ENCODE measurements at places on chromosomes 12 and 14.

- no peak for DNase-seq
Measured at GRCh38 chr14:94779713-94780112, 9.8 kb upstream of the GSC start.

DNA sequence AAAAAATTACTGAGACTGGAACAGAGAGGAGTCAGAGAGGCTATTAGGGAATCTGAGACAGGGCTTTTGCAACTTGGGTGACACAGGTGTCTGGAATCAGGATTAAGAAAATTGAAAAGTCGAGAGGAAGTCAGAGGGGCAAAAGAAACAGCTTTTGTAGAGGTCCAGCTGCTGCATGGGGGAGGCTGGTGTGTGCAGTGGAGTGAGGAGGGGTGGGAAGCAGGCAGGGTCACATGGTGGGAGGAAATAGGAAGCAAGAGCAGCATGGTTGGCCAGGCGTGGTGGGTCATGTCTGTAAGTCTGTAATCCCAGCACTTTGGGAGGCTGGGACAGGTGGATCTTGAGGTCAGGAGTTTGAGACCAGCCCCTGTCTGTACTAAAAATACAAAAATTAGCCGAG lies 69.7 kb upstream of the VRK1 start:
- no peak for DNase-seq

DNA sequence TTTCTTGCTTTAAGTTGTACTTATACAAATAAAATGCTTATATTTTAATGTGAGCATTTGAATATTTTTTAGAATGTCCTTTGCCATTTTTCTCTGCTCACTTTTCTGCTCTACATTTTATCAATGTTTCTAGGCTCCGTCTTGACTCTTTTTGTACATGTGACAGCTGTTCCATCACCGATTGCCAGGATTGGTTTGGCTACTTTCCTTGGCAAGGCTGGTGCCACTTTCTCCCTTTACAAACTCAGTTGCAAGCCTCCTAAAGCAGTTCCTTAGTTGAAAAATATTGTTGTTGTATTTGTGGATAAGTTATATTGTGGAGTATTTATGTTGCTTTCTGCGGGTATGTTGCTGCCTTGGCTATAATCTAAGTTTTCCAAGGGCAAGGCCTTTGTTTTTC lies 63.4 kb downstream of the DACT1 start:
- no peak for DNase-seq

DNA sequence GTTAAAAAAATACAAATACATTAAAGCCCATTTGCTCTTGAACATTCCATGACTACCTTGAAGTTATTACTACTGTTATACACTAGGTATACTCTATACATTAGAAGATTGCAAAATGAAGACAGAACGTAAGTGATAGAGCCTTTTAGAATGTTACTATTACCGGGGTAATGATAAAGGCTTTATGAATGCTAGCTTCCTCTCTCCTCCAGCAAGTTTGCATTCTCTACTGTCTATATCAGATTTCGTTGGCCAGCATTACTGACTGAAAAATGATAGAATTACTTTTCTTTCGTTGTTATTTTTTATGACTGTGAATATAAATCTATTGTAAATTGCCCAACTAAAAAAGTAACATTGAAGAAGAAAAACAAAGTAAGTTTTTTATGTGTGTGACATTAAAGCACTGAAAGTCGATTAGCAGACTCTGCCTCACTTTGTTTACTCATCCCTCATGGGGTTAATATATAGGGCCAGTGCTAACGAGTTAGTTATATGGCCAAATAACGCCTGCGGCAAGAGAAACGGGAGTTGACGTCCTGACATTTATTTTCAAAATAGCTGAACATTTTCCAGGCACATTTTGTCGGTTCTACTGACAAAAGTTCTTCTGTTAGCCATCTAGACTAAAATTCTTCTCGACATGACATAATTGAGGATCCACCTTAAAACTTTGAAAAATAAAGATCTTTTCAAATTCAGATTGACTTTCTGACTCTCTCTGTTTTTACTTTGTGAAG lies 163.8 kb upstream of the KITLG start:
- DNase-seq, result no peak

- DNase-seq, result no peak
Measured at GRCh38 chr12:98151105-98151590, 364.2 kb upstream of the TMPO start.

GRCh38 chr14:25090256-25090655 lies 40.3 kb upstream of the STXBP6 start:
- no peak for DNase-seq

DNA sequence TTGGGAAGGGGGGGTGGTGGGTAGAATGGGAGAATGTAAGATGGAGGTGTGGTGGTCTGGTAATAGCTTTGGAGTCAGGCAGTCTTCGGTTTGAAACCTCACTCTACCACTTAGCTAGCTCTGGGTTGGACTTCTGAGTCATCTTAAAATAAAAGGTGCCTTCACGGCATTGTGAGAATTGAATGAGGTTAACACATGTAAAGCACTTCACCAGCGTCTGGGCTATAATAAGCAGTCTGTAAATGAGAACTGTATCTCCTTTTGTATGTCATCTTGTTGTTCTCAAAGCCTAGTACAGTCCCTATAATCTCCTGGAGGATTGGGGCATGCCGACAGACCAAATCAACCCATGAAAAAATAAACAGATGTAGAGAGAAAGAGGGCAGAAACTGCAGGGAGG lies 11.2 kb downstream of the C2CD5 start:
- DNase-seq, result no peak

GRCh38 chr12:49776413-49776812 lies 35.1 kb downstream of the TMBIM6 start:
- DNase-seq, result peak; percentile 20

DNA sequence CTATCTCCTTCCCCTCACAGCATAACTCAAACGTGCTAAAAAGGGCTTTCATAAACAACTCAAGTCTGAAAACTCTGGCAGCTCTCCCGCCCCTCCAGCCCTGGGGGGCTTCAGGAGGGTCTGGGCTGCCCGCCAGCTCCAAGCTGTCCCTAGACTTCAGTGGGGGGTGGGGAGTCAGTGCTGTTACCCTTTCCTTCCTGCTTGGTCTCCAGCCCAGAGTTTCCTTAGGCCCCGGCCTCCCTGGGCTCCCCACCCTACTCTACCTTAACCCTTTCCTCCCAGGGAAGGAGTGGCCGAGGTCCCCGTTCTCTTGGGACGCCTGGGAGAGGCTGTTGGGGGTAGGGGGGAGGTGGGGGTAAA lies 530 bp upstream of the NYNRIN start:
- DNase-seq, result no peak

DNA sequence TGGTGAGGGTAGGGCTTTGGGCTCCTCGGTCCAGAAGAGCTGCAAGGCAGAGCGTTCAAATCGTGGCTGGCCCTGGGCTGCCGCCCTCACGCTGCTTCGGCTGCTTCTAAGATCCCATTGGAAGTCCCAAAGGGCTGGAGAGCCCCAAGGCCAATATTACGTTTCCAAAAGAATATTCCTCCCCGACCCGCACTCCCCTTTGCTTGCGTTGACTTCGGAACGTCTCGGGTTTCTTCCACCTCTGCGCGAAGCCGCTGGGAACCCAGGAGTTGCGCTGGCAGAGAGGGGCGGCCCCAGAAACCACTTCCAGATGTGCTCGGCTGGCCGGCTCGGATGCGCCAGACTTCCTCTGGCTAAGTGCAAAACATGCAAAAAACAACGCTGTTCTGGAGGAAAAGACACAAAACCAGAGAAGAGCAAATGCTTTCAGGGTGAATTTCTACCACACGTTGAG lies at the start of gene GLT8D2:
TSS of gene GLT8D2 (minus strand) at position 285 of the 454 bp plus-strand sequence. CDS start 30,539 bp downstream, outside the sequence.
- no peak for DNase-seq

DNA sequence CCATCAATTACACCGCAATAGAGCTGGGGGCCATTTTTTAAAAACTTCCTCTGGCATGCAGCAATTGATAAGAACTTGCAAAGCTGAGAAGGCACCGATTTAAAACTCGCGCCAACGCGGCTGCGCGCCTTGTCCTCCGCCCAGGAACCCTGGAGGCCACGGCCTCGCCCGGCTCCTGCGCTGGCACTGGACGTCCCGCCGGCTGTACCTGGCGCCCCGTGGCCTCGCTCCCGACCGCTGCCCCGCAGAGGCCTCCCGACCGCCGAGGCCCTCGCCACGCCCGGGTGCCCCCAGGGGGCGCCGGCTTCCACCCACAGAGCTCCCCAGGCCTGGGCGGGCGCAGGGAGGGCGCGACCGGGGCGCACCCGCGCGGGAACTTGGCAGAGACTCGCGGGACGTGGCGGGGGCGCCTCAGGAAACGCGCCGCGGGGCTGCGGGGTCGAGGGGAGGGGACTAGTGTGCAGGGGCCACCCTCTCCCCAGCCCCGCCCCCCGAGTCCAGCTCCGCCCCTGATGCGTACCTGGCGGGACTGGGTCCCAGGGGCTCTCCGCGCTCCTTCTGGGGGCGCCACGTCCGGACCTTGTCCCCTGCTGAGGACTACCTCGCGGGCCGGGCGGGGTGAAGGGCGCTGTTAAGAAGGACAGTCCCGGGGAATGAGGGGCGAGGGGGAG lies 65.7 kb downstream of the TNFAIP2 start:
- no peak for DNase-seq

DNA sequence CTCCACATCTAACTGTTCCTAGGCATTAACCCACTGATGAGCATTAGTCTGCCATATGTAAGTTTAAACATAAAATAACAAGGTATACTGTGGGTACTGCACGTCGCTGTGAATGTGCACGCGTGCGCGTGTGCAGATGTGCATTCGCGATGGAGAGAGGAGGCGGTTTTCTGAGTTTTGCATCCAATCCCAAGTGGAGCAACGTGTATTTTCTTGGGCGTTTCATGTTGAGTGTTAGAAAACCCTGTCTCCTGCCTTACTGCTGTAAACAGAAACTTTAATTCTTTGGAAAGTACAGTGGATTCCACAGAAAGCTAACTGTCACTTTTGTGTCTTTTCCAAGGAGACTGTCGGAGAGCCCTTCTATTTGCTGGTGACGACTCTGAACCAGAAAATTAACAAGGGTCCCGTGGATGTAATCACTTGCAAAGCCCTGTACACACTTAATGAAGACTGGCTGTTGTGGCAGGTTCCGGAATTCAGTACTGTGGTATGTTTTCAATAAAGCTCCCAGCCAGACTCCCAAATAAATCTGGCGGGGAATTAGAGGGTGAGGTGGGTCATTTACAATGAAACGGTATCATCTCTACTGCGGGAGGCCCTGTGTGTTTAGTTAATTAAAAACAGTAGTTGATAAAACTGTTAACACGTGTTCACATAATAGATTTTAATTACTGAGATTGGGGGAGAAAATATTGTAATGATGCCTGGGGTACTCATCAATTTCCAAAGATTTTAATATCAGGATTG lies 116.5 kb downstream of the PLXNC1 start:
- DNase-seq, result no peak

GRCh38 chr14:54730156-54730961 lies 163.4 kb downstream of the SAMD4A start:
- DNase-seq, result no peak

DNA sequence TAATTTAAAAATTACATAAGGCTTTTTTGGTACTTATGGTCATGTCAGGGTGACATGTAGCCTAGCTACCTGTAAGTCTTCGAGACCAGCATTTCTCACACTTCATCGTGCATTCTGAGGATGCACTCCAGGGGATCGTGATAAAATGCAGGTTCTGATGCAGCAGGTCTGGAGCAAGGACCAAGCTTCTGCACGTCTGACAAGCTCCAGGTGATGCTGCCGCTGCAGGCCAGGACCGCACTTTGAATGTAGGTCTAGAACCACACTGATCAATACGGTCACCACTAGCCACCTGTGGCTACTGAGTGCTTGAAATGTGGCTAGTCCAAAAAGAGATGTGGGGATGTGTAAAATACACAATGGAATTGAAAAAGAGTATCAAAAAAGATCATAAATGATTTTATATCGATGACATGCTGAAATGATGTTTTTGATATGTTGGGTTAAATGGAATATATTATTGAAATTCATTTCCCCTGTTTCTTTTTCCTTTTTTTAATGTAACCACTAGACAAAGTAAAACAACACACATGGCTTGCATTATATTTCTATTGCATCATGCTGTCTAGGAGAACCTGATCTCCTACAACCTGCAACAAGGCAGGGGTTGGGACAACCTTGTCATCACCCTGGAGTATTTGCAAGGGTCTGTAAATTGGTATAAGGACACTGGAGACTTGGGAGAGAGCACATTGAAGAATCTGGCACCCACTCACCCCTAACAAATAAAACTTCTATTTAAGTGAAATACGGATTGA lies 142.4 kb downstream of the DPF3 start:
- DNase-seq, result no peak

GRCh38 chr14:76918782-76919394 lies 92.7 kb downstream of the LRRC74A start:
- no peak for DNase-seq

DNA sequence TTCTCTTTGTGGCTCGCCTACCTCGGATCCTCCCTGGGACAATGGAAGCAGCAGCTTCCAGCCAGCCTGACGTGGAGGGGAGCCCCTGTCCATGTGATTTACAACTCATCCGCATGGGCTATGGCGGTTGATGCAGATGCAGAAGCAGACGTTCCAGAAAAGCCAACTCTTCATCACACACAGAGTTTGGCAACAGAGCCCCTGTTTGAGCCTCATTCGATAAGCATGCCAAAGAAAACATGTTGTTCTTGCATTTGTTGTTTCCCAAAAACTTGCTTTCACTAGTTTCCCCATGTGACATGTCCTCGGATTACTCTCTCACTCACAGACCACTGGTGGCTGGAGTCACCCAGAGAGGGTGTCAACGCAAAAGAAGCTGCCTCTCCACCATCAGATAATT lies 16.4 kb upstream of the TC2N start:
- no peak for DNase-seq

DNA sequence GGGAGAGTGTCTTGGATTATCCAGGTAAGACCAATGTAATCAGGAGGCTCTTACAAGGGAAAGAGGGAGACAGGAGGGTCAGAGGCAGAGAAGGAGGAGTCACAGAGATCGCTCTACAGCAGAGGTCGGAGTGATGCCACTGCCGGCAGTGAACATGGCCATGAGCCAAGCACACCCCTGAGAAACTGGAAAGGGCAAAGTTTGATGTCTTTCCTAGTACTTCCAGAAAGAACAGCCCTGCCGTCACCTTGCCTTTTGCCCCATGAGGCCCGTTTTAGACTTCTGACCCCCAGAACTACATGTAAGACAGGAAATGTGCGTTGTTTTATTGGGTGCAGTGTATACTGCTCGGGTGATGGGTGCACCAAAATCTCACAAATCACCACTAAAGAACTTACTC lies 133.7 kb downstream of the CALM1 start:
- no peak for DNase-seq

GRCh38 chr12:109641422-109641821 lies 67.8 kb downstream of the MVK start:
- DNase-seq, result no peak

DNA sequence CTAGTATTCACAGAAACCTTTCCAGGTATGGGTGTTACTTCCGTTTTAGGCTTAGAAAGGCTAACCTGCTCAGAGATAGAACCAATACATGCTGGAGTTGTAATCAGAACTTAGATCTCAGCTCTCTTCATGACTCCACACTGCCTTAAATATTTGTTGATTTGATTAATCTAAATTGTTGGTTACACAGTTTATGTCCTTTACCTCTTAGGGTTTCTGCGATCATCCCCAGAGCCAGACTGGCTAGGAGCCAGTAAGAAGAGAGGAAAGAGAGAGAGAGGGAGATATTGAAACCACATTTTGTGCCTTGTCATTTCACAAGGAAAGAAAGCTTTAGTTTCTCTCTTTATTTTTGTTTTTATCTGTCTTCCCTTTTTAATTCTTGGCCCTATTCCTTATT lies 16.8 kb upstream of the MGP start:
- DNase-seq, result no peak

- DNase-seq, result no peak
Measured at GRCh38 chr14:28756884-28757570, 9.6 kb upstream of the FOXG1 start.

Measured in stimulated activated CD8-positive, alpha-beta memory T cell treated with anti-CD3 and anti-CD28 coated beads, Interleukin-15, amount 100 ng/mL, for 1 hour (primary cell).